ENCODE measurements at places on chromosomes 7 and 10.

GRCh38 chr10:76885816-76886215 lies 751.8 kb downstream of the KCNMA1 start:
- DNase-seq: no peak

- DNase-seq: no peak
These were observed 53.6 kb downstream of the PARD3 start for GRCh38 chr10:34761453-34761852.

- no peak for DNase-seq
These were observed 4.3 kb upstream of the CALU start for GRCh38 chr7:128734890-128735289.

GRCh38 chr7:31074403-31075085 lies 22.4 kb downstream of the ADCYAP1R1 start:
- DNase-seq: no peak

- peak; percentile 96 for DNase-seq
These were observed 19.1 kb downstream of the MXI1 start for GRCh38 chr10:110226543-110226925.

DNA sequence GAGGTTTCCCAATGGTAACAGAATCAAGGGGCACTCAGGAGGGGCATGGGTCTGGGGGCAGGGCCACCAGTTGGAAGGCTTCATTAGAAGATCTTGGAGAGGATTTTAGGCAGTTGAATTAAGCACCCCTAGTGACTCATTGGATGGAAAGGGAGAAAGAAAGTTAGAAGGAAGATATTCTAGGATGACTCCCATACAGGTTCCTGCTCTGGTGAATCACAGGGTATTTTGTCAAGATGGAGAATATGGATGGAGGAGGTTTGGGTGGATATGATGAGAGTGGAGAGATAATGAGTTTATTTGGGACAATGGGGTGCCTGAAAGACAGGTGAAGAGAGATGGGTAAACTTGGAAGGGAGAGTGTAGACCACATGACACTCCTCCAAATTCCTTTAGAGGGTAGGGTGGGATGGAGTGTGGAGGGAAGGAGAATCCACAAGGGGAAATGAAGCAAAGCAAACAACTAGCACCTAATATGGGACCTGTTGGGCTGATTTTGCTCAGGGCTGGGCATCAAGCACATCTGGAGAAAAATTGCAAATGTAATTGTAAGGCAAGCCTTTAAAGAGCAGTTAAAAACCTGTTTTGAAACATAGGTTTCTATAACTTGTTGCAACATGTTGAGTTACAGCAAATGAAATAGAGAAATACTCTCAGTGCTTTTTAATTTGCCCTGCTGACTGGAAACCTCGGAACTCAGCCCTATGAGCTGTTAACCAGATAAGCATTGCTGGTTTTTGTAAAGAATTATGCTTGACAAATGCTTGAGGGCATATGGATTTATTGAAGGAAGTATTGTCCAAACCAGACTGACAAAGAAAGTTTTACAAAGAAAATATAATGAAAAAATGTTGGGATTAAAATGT lies 2.9 kb upstream of the ENTPD7 start:
- DNase-seq: no peak

DNA sequence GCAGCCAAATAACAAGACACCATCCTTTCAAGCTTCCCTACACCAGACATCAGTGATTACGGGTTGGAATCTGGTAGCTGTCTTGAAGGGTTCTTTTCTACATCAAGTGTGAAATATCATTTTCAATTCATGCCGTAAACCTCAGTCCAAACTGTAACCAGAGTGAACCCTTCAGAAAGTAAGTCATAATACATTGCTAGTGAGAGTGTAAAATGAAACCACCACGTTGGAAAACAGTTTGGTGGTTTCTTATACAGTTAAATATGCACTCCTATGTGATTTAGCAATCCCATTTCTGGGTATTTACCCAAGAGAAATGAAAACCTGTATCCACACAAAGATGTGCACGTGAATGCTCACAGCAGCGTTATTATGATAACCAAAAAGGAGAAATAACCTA lies 25.6 kb upstream of the ZC3HAV1L start:
- no peak for DNase-seq

- DNase-seq: no peak
These were observed 165.2 kb downstream of the PTEN start for GRCh38 chr10:88028654-88029053.

GRCh38 chr7:137633133-137633532 lies 213.6 kb downstream of the DGKI start:
- no peak for DNase-seq

- DNase-seq: no peak
These were observed 37.7 kb upstream of the TOMM7 start for GRCh38 chr7:22860337-22860736.

DNA sequence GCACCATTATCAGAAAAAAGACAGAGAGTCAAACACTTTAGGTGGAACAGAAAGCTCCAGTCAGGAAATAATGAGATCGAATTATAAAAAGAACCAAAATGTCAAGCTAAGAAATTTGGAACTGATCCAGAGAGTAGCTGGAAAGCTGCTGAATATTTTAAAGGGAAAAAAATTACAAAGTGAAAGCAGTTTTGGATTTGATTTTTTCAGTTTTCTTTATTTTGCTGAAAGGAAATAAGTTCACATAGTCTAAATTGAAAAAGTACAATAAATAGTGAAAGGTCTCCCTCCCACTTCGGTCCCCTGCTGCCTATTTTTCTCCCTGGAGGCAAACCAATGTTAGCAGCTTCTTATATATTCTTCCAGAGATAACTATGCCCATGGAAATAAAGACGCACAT lies 11.3 kb upstream of the TOMM7 start:
- DNase-seq: no peak

GRCh38 chr10:112843623-112844022 lies 106.4 kb upstream of the TCF7L2 start:
- DNase-seq: peak; percentile 8

- no peak for DNase-seq
These were observed 184.5 kb upstream of the PHF14 start for GRCh38 chr7:10789170-10789569.

- DNase-seq: peak; percentile 70
These were observed 22.7 kb downstream of the CUL1 start for GRCh38 chr7:148721390-148721789.

DNA sequence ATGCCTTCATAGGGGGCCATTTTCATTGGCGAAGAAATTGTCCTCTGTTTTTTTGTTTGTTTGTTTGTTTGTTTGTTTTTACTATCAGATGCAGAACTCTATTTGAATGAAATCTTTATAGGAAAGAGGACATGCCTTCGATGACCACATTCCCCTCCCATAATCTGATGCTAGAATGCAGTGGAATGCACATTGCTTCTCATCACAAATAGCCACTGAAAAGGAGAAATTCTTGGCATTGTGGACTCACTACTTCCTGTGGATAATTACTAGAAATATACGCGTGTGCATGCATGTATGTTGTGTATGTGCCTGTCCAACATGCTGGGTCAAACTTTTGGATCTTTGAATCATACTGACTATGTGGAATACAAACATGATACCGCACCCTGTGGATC lies 70.5 kb upstream of the SFMBT2 start:
- DNase-seq: no peak

DNA sequence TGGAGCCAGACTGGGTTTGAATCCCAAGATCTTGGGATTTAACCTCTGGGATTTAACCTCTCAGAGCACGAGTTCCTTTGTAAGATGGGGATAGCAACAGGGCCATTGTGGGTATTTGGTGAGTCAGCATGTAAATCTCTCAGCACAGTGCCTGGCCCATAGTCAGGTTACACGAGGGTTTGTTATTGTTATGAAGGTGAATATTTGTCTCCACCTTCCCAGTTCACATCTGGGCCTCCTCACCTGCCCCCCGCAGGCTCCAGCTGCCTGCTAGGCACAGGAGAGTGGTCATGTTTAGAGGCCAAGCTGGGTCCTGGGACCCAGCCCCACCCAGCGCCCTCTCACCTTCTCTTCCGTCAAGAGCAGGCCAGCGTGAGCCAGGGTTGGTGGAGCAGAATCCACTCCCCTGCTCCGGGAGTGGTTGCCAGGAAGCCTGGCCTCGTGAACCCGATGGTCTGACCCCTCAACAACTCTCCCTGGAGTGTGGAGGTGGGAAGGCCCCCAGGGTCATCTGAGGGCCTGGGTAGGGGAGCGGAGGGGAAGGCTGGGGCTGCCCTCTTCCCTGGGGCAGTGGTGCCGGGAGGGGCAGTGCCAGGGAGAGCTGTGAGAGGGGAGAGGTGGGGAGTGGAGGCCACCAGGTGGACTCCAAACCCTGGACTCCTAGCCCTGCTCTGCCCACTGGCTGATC lies 26.0 kb downstream of the FAM241B start:
- no peak for DNase-seq

GRCh38 chr10:130711072-130711471 lies 574.9 kb downstream of the GLRX3 start:
- no peak for DNase-seq

- DNase-seq: peak; percentile 47
These were observed 706 bp downstream of the BUB3 start for GRCh38 chr10:123154711-123155505.

- DNase-seq: no peak
These were observed 95.5 kb upstream of the KCNIP2 start for GRCh38 chr10:101939008-101939648.

DNA sequence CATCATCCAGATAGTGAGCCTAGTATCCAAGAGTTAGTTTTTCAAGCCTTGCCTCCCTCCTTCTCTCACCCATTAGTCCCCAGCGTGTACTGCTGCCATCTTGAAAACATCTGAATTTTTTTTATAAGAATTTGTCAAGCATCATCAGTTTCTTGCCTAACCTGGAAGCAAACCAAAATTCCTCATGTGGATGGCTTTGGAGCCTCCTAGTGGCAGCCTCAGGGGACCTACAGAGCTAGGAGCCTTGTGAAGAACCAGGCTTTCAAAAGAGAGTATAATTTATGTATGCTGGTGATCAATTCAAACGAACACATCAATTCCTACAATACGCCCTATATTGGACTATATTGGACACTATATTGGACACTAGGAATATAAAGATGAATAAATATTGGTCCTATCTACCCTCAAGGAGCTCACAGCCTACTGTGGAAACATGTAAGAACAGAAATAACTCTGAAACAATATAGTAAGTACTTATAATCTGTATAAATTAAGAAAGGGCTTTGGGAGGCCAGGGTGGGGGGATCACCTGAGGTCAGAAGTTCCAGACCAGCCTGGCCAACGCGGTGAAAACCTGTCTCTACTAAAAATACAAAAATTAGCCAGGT lies 63.4 kb downstream of the HPSE2 start:
- peak; percentile 40 for DNase-seq

- DNase-seq: no peak
These were observed 4.3 kb downstream of the HOXA11 start for GRCh38 chr7:27180431-27181420.

- DNase-seq: no peak
These were observed 1124.7 kb downstream of the DNAJB9 start for GRCh38 chr7:109694149-109695071.

- DNase-seq: no peak
These were observed 216.7 kb downstream of the ADAM12 start for GRCh38 chr10:126171555-126171954.

DNA sequence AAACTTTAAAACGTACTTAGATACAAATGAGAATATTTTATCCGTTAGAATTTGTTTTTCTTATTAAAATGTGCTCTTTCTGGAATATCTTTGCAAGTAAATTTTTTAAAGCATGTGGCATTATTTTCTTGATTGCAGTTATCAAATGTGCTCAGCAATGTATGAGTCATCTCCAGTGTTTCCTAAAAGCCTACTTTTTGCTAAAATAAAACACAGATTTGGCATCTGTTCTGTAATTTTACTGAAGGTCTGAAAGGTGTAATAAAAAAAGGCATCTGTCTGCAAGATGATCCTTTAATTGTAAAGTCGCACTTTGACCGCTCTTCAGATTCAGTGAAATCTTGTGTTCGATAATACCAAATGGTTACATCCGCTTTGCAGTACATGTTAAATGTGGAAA lies 3.4 kb downstream of the GNAT3 start:
- peak; percentile 7 for DNase-seq

DNA sequence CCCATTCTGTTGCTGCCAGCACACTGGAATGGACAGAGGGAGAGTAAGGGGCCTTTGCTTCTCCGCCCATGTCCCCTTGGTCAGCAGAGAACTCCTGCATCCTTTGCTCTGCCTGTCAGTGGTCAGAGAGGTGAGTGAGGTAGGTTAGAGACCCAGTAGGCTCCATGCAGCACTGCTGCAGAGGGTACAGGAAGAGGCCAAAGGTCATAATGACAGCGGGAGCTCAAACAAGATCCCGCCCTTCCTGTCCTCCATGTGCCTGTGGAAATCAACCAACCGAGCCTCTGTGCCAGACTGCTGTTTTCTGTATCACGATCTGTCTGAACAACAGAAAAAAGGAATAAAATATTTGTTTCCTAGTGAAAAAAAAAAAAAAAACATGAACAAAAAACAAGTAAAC lies 81.4 kb downstream of the ZNF33B start:
- no peak for DNase-seq

DNA sequence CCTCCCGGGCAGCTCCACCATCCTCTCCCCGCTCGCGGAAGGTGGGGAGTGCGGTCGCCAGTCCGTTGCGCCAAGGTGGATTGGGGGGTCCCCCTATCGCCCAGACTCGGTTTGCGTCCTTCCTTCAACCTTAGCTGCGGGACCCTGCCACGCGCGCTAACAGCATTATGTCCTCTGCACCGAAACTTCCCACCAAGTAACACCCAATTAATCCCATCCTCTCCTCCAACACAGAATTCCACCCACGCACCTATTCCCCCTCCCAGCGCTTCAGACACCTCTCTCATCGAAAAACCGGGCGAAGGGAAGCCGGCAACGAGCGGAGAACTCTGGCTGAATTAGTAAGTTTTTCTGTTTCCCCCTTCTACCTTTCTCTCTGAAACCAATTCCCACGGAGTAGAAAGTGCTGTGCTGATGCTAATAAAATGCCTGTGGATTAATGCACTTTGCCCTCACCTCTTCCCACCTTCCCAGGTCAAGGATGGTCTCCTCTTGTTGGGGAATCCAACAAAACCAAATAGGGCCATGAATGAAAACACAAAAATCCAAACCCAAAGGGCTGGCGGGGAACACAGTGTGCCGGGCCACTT lies 947 bp downstream of the HOXA3 start:
- peak; percentile 65 for DNase-seq

- peak; percentile 38 for DNase-seq
These were observed 19.9 kb upstream of the GPAM start for GRCh38 chr10:112203328-112204076.

DNA sequence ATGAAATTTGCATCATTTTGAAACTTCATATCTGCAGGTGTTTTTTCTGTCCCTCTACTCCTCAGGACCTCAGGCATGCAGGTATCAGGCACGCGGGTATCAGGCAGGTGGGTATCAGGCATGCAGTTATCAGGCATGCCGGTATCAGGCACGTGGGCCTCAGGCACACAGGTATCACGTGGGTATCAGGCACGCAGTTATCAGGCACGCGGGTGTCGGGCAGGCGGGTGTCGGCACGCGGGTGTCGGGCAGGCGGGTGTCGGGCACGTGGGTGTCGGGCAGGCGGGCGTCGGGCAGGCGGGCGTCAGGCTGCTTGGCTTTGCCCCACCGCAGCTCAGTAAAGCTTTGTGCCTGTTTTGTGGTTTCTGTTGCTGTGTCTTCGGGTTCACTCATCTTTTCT lies 8.7 kb downstream of the SPRN start:
- DNase-seq: no peak

DNA sequence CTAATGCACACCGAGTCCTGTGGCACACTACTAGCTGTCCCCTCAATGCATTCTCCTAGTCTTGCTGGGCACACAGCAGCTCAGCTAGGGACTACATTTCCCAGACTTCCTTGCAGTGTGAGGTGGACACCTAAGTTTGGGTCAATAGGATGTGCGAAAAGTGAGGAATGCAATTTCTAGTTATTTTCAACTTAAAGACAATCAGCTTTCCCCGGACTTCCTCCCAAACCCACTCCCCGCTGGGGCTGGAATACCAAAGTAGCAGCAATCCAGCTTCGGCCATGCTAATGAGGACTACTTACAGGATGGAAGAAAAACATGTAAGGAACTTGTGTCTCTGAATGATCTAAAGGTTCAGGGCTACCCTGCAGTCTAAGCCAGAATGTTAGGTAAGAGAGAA lies 286.4 kb upstream of the LRRN3 start:
- DNase-seq: no peak

Measured in common myeloid progenitor, CD34-positive (primary cell).